ENCODE measurements at places on chromosomes 1 and 21.
A peak's percentile ranks its signal among the peaks of the same experiment; 100 is the strongest.

- no peak for DNase-seq
Measured at GRCh38 chr1:238608144-238608543, 717.4 kb upstream of the ZP4 start.

DNA sequence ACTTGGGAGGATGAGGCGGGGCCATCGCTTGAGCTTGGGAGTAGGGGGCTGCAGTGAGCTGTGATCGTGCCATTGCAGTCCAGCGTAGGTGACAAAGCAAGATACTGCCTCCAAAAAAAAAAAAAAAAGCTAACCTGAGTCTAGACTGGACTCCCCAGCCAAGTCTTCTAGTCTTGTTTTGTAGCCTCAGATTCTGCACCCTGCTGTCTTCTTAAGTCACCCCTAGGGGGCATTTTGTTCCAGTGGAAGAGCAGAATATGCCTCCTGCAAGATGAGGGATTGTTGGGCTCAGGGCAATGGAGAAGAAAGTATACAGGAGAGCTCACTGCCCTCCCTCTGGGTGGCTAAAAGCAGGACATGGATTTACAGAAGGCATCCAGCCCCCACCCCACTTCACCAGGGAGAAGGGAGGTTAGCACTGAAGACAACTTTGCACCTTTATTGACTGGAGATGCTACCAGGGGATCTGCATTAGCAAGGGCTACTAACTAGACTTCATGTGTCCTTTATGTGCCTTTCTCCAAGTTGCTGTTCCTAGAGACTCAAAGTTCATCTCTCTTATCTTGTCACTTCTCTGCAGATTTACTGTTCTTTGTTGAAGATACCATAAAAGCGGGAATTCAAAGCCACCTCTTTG lies 15.3 kb upstream of the RNF187 start:
- DNase-seq, result peak; percentile 69

DNA sequence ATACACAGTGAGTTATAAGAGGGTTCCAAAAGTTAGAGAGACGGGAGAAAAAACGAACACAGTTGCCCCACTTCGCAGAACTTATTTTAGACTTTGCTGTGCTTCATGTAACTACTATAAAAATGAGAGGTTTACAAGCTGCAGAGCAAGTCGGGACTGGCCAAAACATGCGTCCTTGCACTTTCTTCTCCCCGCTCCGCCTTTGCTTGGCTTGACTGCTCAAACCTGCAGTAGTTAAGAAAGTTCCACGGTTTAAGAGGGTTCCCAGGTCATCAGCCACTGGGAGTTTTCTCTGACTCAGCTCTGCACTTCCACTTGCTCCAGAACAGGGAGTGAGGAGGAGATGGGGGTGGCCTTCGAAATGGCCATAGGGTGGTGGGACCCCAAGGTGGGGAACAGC lies 36.2 kb downstream of the CLIC6 start:
- no peak for DNase-seq

DNA sequence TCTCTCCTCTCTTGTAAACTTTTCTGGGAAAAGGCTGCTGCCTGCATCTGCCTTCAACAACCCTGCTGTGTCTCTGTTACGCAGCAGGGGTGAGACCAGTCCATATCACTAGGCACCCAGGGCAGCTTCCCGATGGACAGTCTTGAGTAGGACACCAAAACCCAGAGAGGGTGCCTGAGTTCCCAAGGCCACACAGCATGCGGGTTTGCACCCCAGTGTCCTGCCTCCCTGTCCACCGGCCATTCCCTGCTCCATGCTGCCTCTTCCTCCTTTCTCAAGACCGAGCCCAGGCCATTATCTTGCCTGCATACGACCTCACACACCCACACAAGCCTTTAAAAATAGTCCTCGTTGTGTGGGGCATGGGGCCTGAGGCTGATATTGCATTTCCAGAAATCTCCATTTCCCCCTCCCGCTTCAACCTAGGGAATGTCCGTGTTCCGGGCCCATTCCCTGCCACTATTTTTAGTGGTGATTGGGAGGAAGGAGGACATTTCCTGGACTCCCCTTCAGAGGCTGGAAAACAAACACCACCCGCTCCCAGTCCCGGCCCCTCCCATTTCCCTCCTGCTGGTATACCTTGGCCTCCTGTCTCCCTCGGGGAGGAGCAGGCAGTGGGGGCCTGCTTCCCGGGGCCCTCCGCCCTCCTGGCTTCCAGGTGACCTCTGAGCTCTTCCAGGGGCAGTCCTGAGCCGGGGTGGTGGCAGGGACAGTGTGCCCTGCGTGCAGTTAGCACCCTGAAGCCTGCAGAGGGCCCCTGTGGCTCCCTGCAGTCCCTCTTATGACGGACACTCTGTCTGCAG lies 132.4 kb upstream of the TMEM51 start:
- DNase-seq, result no peak

DNA sequence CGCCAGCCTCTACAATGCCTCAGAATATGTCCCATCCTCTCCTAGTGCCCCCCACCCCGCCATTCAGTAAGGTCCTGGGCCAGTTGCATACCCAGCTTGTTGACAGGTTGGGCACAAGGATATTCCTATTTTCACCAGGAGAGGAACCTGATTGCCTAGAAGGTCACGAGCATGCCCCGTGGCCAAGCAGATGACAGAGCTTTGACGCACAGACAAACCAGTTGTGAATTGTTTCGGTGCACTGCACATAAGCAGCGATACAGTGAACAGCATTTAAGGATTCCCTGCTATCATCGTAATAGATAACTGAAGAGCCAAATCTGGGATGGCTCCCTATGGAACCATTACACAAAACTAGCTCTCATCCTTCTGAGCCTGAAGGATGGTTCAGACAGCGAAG lies 3.4 kb downstream of the LELP1 start:
- DNase-seq, result no peak

- no peak for DNase-seq
Measured at GRCh38 chr1:198529414-198529813, 11.1 kb downstream of the ATP6V1G3 start.

- DNase-seq, result peak; percentile 93
Measured at GRCh38 chr1:156126630-156127534, 12.4 kb downstream of the LMNA start.

GRCh38 chr1:63618011-63618410 lies 24.8 kb downstream of the PGM1 start:
- no peak for DNase-seq

DNA sequence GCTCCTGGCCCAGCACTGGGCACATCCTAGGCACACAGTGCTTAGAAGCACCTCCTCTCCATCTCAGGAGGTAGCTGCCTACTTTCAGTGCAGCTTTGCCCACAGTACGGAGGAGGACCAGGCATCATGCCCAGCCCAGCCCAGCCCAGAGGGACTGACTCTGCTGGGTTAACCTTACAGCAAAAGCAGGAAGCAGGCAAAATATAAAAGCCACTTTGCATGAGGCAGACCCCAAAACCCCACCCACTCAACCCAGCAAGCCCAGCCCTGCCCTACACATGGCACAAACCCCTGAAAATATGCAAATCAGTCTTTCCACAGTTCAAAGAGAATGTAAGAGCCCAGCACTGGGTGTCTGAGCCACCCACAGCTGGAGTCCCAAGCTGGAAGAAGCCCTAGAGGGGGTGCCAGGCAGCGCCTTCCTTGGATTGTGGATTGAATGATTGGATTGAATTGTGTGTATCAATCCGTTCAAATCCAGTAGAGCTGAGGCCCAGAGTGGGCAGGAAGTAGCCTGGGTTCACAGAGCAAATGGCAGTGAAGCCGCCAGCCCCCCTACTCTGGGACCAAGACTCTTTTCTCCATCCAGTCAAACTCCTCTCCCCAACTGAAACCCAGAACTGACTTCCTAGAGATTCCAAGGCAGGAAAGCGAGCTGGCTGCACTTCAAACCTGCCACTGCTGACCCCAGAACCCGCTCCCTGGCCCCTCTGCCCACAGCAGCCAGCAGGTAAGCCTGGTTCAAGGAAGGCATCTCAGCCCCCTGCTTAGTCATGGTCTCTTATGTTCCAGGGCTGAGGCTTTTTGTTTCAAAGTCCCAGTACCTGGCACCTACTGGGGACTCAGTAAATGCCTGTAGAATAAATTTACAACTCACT lies 117.7 kb downstream of the LACTBL1 start:
- DNase-seq, result peak; percentile 72

DNA sequence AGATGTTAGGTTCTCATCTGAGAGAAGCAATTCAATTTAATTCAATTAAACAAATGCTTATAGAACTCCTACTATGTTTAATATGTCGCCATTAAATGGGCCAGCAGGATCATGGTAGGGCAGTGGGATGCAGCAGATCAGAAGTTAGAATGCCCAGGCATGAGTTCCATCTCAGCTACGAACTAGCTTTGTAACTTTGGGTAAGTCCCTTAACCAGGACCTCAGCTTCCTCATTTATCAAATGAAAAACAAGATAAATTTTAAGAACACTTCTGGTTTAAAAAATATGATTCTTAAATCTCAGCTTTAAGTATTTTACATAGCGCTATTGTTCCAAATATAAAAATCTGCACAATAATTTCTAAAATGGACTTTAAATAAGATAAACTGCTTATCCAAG lies 67.5 kb upstream of the GFI1 start:
- no peak for DNase-seq

GRCh38 chr21:43364261-43364510 lies 62.7 kb downstream of the SIK1 start:
- DNase-seq, result no peak

GRCh38 chr1:40247655-40248054 lies at the start of gene TMCO2:
Gene TMCO2 (plus strand): TSS chr1:40247937. CDS start chr1:40247994, 57 bp downstream.
- no peak for DNase-seq

- DNase-seq, result no peak
Measured at GRCh38 chr1:227883073-227883520, 64.6 kb downstream of the WNT9A start.

- DNase-seq, result no peak
Measured at GRCh38 chr1:214493126-214493796, 58.1 kb downstream of the PTPN14 start.

DNA sequence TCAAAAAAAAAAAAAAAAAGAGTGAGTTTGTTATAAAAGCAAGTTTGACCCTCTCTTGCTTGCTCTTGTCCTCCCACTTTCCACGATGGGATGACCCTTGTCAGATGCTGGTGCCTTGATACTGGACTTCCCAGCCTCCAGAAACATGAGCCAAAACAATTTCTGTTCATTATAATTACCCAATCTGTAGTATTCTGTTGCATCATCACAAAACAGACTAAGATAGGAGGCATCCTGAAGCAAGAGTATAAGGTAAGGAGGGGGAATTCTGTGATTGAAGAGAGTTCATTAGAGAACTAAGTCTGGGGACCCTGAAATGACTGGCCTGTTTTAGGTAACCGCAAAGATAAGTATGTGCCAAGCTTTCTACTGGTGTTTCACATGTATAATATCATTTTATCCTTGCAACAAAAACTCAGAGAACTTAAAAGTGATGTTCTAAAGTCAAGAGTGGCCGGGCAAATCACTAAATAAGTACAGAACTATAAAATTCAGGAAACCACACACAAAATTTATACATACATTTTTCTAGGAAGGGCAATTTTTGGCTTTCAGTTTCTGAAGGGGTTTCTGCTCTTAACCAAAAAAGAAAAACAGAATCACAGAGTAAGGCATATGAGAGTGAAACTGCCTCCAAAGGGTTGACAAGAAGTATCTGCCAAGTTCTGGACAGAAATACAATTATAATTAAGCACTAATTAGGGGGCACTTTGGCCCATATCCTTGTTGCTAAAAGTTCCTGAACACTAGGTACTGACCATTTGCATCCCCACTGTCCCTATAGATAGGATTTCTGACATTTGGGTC lies 14.0 kb downstream of the DNALI1 start:
- DNase-seq, result no peak

- no peak for DNase-seq
Measured at GRCh38 chr1:147625362-147625995, 44.8 kb downstream of the ACP6 start.

- no peak for DNase-seq
Measured at GRCh38 chr1:230423951-230424350, 2.2 kb downstream of the PGBD5 start.

DNA sequence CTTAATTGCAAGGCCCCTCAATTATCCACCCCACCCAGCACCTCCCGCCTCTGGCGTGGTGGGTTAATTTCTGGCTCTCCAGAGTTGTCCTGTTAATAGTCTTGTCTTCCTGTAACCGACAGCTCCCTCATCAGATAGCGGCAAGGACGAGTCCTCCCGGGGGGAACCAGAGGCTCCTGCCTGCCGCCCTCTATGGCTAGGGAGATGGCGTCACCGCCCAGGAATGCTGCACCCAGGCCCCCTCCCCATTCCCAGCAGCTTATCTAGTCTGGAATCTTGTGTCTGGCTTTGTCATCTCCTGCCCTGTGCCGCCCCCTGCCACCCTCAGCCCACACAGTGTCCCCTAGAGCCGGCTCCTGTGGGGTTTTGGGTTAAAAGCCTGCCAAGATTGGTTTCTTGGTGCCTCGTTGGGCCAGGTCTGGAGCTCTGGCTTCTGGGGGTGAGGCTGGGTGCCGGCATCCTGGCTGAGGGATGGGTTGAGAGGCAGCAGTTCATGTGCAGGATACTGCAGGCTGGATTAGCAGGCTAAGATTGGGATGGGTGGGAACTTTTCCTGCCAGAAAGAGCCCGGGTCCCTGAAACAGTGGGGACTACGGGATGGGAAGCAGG lies 48.8 kb downstream of the EDN2 start:
- DNase-seq, result no peak

- DNase-seq, result peak; percentile 84
Measured at GRCh38 chr1:215001419-215002021, 81.0 kb upstream of the KCNK2 start.

DNA sequence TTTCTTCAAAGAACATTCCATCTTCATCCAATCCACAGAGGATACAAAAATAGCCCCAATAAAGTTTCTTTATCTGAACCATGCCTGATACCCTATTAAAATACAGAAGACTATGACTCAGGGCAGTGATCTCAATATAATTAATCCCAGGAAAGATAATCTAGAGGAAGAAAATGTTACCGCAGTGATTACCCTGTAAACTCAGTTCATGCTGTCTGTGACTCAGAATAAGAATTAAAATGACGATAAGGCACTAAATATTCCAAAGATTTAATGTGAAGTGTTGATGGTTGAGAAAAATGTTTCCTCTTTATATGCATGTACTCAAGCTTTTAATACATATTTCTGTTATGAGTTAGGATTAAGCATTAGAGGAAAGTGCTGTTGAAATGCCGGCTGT lies 88.6 kb upstream of the LYPLAL1 start:
- no peak for DNase-seq

GRCh38 chr1:40636777-40637176 lies 28.7 kb downstream of the RIMS3 start:
- no peak for DNase-seq

DNA sequence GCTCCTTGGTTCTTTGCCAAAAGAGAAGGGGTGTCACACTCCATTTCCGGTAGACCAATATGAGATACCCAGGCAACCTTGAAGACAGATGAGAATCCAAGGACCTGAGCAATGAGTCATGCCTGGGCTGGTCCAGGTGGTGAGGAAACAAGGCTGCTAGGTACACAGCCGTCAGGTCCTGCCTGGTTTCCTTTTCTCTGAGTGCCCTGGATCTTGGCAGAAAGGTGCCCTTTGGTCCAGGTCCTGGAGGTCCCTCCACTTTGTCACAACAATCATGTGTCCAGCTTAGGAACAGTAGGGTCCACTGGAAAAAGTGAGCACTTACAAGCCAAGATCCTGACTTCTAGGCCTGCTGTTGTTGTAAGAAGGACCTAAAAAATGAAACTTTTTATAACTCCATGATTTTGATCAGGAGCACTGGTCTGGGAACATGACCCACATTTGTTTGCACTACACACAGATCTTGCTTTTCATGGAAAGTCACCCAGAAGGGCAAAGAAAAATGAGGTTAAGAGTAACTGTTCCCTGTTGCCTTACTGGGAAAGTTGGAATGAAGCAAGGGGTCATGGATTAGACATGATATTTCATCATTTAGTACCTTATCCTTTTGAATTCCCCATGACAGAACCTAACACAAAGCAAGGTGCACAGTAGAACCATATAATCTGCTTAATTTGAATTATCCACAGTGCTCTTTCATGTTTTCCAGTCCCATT lies 94.7 kb downstream of the PAPPA2 start:
- no peak for DNase-seq
